GM13976 (cell line): ENCODE measurements at places on chromosomes 5 and 9.
A peak's percentile ranks its signal among the peaks of the same experiment; 100 is the strongest.

DNA sequence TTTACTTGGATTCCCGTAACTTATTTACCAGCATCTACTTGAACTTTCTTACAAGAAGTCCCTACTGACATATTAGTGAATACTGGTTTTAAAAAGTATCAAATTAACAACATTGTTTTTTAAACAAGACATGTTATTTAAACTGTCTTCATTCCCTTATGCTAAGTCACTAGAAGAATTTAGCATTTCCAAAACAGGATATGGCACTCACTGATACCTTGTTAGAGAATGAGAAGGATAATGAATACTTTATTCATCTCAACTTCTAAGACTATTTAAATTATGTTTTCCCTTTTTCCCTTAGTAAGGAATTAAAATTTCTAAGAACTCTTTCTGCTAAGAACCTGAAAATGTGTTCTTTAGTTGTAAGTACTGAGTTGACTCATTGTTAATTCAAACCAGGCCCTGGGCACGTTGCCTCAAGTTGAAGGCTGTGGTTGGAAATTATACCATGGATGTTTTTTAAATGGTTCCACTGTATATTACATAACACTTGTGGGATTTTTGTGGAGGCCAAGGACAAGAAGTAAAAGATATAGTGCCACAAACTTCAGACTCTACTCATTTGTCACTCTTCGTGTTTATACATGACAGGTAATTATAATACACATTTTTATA, 219.0 kb upstream of the EDIL3 start:
- no peak for DNase-seq

- peak; percentile 79 for DNase-seq
Observed at GRCh38 chr9:77433675-77434445, 214.3 kb downstream of the GNA14 start.

DNA sequence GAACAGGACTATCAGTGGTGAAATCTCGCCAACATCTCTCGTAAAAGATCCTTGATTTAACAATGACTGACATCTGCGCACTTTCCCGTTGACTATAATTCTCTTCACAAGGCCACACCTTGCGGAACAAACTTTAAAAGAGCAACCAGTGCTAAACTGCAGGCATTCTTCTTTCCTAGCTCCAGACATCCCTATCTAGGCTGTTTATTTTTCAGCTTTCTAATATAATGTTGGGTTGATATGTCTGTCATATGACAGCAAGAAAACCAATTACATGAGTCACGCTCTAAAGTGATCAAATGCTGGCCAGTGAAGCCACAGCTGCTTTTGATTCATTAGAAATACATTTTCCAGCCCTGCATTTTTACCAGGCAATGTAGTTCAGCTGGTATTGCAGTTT, 162.5 kb downstream of the ELAVL2 start:
- DNase-seq = no peak

- no peak for DNase-seq
Observed at GRCh38 chr5:140217299-140218026, 42.5 kb downstream of the CYSTM1 start.

GRCh38 chr9:124793015-124793541, 16.1 kb downstream of the OLFML2A start:
- no peak for DNase-seq

GRCh38 chr5:178207917-178208280, 3.6 kb downstream of the HNRNPAB start:
- no peak for DNase-seq

GRCh38 chr5:5316334-5316733, 106.1 kb upstream of the ICE1 start:
- no peak for DNase-seq

DNA sequence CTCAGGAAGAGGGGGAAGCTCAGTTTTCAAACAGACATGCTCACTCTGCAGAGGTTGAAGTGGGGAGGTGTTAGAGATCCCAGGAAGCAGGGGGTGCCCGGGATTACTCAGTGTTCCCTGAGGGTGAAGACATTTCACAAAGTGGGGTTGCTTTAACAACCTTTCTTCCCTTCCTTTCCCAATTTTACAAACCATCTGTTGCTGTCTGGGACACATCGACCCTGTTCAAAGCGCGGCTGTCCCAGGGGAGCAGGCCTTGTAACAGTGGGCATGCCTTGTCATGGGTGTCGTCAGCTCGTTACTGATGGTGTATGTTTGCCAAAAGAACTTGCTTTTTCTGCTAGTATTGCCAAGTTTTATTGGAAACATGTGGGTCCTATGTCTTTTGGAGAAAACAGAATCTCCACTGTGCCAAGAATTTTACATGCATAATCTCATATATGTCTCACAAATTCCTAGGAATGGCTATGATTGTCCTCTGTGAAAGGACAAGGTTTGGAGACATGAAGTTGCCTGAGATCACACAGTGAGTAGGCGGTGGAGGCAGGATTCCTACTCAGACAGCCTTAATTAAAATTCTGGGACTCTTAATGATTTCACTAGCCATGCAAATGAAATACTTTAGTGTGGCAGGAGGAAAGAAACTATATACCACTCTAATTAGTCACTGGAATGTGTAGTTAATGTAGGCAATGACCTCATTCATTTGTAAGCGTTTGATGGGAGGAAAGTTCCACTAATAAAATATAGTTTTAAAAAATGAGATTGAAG, 198.9 kb downstream of the NXNL2 start:
- DNase-seq = no peak

DNA sequence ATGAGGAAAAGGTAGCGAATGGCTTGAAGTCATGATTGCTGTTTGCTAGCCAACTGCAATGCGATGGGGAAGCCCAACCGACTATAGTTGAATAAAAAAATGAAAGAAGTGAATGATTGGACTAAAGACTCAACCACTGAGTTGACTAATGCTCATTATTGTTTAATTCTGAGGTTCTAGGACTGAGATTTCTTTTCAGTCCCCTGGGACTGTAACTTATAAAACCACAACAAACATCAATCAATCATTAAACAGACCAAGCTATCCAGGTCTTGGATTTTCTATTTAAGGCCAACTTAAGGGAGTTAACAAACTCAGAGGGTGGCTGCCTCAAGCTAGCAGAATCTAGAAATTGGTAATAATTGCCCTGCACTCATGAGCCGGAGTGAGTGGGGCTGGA, 154.2 kb downstream of the DOCK2 start:
- no peak for DNase-seq

DNA sequence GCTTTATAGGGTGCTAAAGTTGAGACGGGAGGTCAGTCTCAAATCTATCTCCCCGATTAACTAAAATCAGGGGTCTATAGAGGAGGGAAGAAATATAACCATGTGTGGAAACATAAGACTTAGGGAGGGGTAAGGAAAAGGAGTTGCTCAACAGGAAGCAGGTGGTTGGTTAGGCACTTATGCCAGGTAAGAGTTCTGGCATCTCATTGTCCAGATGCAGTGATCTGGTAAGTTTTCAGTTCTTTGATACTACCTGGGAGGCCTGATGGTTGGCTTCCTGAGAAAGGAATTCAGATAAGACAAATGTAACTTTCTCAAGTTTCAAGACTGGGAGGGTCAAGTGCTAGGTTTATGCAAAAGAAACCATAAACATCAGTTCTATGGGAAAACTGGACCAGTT, 47.7 kb downstream of the CERT1 start:
- DNase-seq = no peak

GRCh38 chr5:108753331-108753730, 5.6 kb downstream of the FER start:
- no peak for DNase-seq

GRCh38 chr9:34985311-34985899, 4.1 kb upstream of the DNAJB5 start:
- DNase-seq = no peak

- DNase-seq = no peak
Observed at GRCh38 chr5:43017428-43017815, 22.7 kb downstream of the ANXA2R start.

DNA sequence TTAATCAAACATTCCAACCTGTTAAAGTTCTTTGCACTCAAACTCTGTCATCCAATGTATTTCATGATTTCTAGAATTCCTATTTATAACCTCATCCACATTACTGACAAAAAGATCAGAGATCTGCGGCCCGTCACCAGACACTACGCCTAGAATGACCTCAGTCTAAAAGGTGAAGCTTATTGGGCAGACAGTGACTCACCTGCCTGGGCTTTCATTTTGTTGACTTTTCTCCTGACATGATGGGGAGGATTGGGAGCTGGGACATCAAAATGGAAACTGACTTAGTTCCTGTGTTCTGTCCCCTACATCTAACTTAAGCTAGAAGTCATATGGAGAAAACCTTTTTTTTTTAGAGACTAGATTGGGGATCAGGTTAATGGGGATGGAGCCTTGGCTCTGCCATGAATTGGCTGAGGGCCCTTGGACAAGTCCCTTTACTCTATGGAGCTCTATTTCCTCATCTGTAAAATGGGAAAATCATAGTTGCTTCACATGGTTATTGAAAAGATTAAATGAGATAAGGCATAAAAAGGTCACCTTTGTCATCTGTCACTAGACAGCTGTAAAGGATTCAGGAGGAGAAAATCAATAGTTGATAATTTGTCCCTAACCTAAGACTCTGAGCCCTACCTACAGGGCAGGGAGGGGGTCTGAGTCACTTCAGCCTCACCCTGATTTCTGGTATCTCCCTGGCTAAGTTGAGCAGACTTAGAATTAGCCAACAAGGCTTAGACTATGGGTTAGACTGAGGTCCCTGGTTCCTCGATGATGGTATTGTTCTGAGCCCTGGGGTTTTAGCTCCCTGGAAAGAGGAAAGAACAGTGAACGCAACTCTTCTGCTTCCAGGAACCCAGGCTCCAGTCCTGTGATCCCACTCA, 224.8 kb upstream of the TBC1D2 start:
- no peak for DNase-seq

DNA sequence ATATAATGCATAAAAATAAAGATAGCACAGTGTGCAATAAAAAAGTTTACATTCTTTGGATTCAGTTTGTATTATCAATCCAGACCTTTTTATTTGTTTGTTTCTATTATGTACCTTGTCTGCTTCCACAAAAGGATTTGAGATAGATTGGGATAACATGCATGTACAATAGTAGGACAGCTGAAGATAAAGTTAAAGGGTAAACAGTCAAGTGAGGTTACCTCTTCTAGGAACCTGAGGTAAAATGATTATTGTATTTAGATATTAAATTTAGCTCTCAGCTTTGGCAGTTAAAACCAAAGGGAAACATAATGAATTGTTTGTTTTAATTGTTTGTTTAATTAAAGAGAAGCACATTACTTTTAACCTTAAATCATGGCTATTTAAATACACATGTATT, 81.7 kb downstream of the ZCCHC7 start:
- DNase-seq = no peak

- DNase-seq = no peak
Observed at GRCh38 chr5:53825926-53826325, 265.5 kb downstream of the NDUFS4 start.

DNA sequence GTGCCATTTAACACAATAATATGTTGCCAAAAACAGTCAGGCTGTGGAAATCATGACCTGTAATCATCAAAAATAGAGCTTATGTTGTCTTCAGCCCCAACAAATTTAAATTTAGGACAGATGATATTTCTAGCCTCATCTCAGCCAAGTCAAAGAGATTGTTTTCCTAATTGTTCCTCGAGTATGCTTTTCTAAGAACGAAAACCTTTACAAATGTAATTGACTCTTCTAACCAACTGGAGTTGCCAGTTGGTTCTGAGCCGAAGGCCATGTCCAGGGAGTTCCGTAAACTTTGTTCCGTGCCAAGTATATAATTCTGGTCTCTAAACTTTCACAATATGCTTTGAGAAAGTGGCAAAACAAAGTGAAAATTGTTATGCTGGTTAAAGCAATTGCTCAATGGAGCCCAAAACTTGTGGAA, 160.8 kb downstream of the CEMIP2 start:
- DNase-seq = no peak

DNA sequence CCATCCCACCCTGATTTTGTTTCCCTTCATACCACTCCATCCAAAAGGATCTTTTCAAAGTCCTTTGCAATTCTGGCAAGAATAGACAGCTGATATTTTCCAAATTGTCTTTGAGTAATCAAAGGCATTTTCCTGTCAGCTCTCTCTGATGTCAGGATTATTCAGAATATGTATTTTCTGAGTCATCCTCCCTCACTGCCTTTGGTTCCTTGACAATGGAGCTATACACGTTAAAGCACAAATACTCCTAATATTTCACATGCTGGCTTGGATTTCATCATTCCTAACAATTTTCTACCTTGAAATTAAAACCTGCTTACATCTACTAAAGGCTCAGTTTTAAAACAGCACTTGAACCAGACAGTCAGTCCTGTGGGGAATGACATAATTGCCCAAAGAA, 379.4 kb downstream of the GADD45G start:
- no peak for DNase-seq

- DNase-seq = no peak
Observed at GRCh38 chr5:34510002-34510401, 146.1 kb upstream of the RAI14 start.

DNA sequence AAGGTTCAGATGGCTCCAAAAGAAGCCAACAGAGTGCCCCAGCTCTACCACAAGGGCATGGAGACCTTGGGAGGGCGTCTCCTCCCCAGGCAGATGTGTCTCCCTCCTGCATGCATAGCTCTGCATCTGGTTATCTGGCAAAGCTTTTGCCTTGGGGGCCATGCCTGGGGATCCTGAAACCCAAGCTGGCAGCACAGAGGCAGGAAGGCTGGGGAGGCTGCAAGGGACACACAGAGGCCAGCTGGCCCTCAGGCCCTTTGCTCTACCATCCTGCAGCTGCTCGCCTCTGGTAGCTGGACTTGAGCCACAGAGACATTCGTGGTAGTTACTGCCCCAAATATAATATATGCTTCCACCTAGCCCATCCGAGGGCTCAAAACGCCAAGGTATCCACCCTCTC, 3.9 kb downstream of the SEPTIN8 start:
- DNase-seq = no peak

- no peak for DNase-seq
Observed at GRCh38 chr9:93207860-93208734, 24.2 kb downstream of the WNK2 start.

GRCh38 chr9:113633782-113634595, 170.5 kb downstream of the RGS3 start:
- no peak for DNase-seq

DNA sequence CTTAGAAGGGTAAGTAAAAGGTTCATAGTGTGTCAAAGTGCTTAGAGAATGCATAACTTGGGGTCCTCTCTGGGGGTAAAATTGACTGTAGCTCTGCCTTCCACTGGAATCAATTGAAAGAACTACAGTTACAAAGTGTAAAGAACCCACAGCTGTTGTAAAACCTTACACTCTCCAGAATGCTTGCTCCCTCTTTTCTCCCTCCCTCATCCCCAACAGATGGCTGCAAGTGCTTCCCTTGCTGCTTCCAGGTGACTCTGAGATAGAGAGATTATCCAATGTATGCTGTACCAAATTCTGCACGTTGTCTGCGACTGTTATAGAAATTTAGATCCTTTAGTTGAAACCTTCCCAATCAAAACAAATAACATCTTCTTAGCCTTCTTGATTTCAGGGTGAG, 126.0 kb downstream of the STK32A start:
- DNase-seq = no peak

GRCh38 chr5:92769978-92770377, 811.0 kb downstream of the NR2F1-AS1 start:
- DNase-seq = no peak

- no peak for DNase-seq
Observed at GRCh38 chr5:93192683-93193082, 388.3 kb downstream of the NR2F1-AS1 start.
